ENCODE measurements at places on chromosomes 2 and 18.

- no peak for DNase-seq
Measured at GRCh38 chr2:64914735-64915509, 74.3 kb upstream of the SLC1A4 start.

DNA sequence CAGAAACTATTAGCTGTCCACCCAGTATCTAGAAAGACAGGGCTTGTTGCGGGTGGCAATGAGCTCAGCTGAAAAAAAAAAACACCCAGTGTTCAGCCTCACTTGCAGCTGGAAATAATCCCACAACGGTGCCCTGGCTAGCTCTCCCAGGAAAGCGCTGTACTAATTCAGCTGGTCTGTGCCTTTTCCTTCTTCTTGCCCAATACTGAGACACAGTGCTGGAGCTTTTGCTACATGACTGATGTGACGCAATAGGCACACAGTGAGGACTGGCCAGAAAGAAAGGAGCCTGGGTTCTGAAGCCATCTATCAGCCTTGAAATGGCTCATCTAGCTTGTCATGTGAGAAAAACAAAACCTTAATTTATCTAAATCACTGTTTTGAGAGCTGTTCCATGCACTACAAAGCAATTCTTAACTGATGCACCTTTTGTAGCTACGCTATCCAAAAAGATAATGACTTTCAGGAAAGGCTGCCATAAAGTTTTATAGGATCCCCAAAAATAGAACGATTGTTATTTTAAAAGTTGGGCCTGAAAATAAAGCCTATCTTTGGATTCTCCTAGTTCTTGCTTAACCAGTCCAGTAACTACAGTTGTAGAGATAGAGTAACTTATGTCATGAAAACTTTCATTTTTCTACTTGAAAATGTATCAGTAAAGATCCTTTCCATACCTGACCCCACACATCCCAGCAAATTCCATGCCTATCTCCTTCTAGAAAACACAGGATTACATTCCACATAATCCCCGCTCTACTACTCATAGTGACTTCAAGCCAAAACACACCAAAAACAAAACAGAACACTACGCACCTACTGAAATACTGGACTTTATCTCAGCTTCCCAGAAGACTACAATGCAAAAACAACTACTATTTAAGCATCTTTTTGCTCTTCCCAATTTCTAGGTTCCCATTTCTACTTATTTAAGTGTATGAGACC, 15.9 kb downstream of the KIDINS220 start:
- no peak for DNase-seq

GRCh38 chr18:6174983-6175745, 239.5 kb downstream of the L3MBTL4 start:
- no peak for DNase-seq

- no peak for DNase-seq
Measured at GRCh38 chr2:152166633-152167032, 8.9 kb downstream of the STAM2 start.

- no peak for DNase-seq
Measured at GRCh38 chr2:229672021-229672420, 42.3 kb downstream of the DNER start.

DNA sequence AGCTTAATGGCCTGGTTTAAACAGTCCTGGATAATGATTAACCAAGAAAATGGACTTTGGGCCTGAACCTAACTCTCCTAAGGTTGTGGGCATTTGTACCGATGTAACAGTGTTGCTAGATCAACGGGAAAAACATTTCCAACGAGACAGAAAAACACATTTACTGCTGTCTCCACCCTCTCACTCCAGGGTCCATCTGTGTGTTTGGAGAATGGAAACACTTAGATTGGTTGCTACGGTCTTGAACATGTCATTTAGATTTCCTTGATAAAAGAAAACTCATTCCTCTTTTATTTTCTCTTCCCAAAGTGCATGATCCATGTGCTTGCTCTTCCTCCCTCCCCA, 88.0 kb downstream of the SOCS6 start:
- DNase-seq: no peak

- DNase-seq: no peak
Measured at GRCh38 chr2:122390406-122390805, 635.0 kb downstream of the TSN start.

DNA sequence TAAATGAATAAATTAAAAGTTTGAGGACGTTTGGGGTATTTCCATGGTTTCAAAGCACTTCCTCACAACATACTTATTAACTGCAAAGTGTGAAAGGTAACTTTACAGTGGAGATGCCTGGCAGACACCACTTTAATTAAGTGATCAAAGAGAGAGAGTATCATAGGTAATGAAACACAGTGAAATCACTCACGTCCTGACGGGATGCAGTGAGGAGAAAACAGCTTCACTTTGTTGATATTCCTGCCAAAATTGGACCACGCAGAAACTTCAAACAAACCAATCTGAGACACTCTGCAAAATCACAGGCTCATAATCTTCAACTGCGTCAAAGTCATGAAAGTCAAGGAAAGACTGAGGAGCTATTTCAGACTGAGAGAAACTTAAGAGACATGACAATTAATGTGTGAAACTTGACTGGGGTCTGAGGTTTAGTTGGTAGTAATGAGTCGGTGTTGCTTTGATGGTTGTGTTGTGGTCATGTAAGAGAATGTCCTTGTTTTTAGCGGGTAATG, 66.0 kb upstream of the ITGB6 start:
- no peak for DNase-seq

DNA sequence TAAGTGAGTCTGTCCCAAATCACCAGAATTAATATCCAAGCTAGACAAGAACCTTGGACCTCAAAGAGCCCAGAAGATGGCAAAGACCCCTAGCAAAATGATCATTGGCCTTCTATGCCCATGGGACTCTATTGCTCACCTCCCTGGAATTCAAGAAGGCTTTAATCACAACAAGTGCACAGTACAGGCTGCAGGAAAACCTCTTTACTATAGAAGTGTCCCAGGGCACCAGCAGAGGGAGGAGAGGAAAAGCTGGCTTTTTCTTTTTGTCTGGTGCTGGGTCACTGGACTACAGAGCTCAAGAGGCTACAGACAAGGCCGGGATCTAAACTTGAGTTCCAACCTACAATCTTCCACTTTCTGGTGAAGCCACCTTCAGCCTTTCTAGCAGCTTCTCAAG, 88.3 kb upstream of the PPP1CB start:
- no peak for DNase-seq

DNA sequence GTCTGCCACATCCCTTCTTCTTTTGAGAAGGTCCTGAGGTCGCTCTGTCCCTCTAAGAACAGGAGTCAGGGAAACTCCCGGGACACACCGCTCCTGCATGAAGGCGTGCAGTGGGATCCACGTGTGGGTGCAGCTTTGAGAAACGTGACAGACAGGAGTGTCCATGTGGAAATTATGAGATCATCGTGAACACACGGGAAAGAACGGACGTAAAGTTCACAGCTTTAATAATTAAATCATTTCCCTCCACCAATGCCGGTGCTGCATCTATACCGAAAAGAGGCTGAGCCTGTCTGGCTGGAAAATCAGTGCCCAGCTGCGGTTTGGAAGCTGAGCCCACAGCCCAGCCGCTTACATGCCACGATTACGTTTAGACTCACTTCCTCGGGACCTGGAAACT, 372.4 kb upstream of the SALL3 start:
- no peak for DNase-seq

- DNase-seq: no peak
Measured at GRCh38 chr2:108813732-108814131, 27.2 kb downstream of the CCDC138 start.

DNA sequence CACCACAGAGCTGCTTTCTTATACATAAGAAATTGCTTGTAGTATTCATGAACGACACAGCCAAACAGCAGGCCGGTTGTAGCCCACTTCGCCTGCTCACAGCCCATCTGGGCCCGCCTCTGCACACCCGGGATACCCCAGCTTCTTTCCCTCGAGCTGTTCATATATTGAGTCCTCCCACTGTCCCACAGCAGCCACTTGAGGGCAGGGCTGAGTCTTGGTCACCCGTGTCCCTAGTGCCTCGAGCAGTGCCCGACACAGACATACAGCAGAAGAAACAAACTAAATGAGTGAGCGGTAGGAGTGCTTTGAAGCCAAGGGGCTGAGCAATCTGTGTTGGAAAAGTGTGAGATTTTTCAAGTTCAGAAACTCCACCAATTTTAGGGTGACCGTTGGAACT, 251.4 kb downstream of the KLHL29 start:
- DNase-seq: peak; percentile 36

DNA sequence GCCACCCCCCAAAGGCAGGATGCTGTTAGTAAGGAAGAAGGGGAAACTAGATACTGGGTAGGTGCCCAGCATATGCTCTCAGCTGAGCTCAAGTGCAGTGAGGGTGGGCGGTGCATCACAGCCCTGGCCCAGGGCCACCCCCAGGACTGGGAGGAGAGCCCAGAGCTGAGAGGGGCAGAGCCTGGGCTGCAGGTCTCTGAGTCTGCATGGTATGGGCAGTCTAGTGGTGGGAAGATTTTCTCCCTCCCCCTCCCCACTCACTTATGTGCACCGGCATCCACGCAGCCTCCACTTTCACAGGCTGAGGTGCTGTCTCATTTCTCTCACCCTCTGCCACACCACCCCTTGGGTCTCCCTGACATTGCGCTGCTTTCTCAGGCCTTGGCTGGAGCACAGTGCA, 48.5 kb upstream of the CAB39 start:
- DNase-seq: no peak

DNA sequence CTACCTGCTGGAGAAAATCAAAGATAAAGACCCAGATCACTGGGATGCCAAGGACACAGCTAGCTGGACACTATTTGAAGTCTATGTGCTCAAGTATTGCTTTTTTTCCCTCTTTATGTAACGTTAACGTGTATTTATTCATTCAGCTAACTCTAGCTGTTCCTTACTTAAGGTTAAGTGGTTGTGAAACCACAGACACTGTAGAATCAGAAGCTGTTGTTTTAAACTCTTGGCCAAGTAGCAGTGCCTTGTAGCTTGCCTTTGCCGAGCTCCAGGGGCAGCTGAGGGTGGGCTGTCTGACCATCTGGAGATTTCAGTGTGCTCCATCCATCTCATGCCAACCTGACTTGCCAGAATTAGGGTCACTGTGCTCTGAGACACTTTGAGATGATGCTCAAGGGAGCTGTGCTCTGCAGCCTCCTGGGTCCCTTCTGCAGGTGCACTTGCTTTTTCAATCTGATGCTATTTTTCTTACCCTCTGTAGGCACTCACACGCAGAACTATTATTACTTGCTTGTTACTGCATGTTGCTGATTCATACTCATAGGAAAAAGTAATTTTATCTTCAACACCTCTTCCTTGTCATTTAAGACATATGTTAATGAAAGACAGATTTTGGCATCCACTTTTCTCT, 116.2 kb downstream of the METTL8 start:
- peak; percentile 37 for DNase-seq

DNA sequence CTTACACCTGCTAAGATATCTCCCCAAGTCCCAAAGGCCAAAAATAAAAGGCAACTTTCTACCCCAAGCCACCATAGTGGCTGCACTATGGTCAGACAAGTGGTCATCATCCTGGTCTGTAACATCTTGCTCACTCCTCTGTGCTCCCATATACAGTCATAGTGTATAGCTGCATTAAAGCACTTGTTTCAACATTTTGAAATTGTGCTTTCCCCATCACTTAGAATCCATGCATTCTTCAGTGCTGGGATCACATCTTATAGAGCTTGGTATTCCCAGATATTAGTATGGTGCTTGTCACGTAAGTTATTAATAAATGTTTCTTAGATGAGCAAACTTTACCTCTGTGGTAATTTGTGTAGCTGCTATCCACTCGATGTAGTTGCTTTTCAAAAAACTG, 40.4 kb upstream of the CDC42EP3 start:
- no peak for DNase-seq

GRCh38 chr18:49884959-49885358, 71.6 kb upstream of the ACAA2 start:
- DNase-seq: no peak
